ENCODE measurements at places on chromosomes 5 and 9.

DNA sequence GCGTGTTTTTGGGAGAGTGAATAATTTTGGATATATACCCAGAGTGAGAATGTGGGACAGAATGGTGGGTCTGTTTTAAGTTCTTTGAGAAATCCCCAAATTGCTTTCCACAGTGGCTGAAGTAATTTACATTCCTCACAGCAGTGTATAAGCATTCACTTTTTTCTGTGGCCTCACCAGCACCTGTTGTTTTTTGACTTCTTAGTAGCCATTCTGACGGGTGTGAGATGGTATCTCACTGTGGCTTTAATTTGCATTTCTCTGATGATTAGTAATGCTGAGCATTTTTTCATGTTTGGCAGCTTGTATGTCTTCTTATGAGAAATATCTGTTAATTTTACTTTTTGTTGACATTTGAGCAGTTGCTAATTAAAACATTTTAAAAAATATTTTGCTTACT lies 9.4 kb upstream of the SPATA31D1 start:
- no peak for DNase-seq

DNA sequence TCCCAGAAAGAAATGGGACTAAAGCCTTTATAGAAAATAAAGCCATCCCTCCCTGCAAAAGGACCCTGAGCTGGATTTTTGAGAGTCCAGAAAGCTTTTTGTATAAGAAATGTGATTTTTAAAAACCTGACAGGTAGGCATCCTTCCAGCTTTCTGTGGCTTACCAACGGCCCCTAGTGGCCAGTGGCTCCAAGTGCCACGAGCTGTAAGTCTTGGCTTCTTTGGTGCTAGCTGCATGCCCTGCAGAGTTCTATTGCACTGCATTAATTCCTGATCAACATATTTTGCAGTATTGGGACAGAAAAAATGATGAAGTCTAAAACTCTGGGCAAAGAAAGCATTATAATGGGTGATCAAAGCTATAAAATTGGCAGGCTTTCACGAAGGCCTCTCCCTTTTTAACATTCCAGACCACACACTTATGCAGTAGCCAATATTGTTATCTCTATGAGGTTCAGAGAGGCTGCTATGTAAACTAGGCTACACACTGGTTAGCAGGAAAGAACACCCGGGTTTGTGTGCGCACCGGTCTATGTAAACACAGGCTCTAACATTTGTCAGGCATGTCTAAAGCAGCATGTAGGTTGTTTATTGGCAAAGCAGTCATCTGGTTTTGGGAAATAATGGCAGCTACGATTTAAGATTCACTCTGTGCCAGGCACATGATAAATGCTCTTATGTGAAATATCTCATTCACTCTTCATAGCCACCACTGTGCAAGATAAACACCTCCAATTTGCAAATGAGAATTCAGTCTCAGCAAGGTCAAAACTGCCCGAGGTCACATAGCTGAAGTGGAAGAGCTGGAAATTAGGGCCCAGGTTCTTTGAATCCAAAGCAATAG lies 55.2 kb downstream of the NMUR2 start:
- no peak for DNase-seq

DNA sequence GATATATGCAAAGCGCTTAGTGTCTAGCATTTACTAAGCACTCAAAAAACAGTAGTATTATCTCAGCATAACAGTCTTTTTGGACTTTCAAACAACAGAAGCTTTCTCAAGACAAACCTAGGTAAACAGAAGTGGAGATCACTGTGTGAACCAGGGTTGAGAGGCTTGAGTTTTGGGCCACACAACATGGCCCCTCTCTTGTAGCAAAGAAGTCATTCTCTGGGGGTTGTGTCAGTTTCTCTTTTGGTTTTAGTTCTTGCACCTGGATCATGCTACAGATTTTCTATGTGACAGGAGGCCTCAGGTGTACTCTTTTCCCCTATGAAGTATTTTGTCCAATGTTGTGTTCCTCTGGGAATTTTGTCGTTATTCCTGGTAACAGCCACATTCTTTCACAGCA lies 30.0 kb downstream of the INSYN2B start:
- no peak for DNase-seq

- DNase-seq: no peak
Observed at GRCh38 chr5:142322747-142323479, 1.9 kb downstream of the SPRY4 start.

Measured in stimulated activated naive CD4-positive, alpha-beta T cell treated with Interleukin-2 at 50 U/mL for 16 hours (primary cell).